A549 treated with dexamethasone at 1 μM for 4 hours (cell line): ENCODE measurements at places on chromosomes 1 and 21. TPM values are rescaled to one million over a fixed set of nuclear protein-coding genes. Genes with fewer than 3 reads are reported as not detected.

Gene OR14A2
- not detected in 5 replicates for total RNA-seq

Gene PHLDA3
- total RNA-seq, result 87.4 to 145 TPM (median 125 TPM) in 5 replicates

Gene OR2T35
- total RNA-seq, result not detected in 5 replicates

Gene SAMD11
- total RNA-seq, result 14.2 to 22.6 TPM (median 19.7 TPM) in 5 replicates
